CD4-positive, alpha-beta T cell treated with Interleukin-2 at 100 ng/mL for 4 hours (primary cell): ENCODE measurements at places on chromosomes 2 and 18.

DNA sequence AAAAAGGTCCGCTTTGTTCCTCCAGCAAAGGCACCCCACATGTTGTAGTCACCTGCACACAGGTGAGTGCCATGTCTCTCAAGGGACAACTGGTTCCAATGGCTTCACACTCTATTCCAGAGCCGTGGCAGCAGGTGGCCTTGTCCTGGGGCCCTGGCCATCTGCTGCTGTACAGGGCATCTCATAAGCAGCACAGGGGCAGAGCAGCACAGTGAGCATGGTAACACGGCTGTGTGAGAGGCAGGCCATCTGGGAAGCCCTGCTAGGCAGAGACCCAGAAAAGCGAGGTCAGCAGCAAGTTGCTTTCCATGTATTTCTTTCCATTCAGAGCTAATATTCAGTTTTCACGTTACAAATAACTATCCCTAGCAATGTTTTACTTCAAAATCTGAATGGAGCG is 54.7 kb downstream of the CMPK2 start:
- DNase-seq, result no peak

DNA sequence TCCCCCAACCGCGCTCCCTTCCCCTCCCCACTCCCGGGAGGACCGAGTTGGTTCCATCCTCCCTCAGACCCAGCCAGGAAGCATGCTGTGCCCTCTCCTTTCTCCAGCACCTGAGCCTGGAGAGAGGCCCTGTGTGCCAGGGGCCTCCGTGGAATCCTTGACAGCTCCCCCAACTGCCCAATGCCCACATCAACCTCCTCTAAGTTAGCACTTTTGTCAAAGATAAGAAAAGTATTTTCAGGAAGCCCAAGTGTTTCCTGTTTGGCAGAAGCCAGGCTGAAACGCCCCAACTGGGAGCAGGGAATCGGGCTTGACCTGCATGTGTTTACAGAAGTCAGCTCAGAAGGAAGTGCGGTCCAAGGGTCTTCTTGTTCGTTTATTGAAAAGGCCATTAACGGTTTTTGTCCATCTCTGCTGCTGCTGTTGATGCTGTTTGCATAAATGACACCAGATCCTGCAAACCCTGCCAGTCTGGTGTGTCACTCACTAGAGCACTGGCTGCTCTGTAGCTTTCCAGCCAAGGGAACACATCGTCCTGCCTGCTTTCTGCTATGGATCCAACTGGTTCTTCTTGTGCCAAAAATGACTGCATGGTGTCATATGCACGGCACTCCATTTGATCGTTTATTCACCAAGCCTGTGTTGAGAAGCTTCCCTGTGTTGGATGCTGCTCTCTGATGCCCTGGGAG is 35.4 kb upstream of the COL6A3 start:
- DNase-seq, result no peak

- DNase-seq, result no peak
Observed at GRCh38 chr2:459931-460330, 172.0 kb upstream of the ALKAL2 start.

DNA sequence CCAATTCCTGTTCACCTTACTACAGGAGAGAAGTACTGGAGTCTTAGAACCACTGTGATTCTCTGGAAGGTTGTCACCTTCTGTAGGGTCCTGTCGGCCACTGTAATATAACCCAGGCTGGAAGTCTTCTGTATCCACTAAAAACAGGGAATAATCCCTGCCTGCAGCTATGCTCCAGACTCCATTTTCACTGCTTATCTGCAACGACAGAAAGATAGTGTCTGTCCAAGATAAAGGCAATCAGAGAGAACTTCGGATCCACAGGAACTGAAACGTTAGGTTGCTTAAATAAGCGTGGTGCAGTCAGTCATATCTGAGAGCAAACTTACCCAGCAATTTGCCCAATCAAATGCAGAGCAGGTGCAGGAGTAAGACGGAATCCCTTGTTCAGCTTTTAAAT is 34.2 kb downstream of the ALS2 start:
- DNase-seq, result no peak
